Glutamatergic neuron (in vitro differentiated cells): ENCODE measurements at places on chromosomes 7 and 10. TPM values are rescaled to one million over a fixed set of nuclear protein-coding genes. Genes with fewer than 3 reads are reported as not detected.

The OGDHL gene
- 2.5 TPM for total RNA-seq

The IFIT1B gene
- total RNA-seq = not detected

The C7orf57 gene
- not detected for total RNA-seq

The MSMB gene
- not detected for total RNA-seq

The NEURL1 gene
- 3.1 TPM for total RNA-seq

The CALCR gene
- total RNA-seq = not detected

The CTAGE4 gene
- 0.17 TPM for total RNA-seq

The GATA3 gene
- total RNA-seq = 0.69 TPM

The CTAGE6 gene
- not detected for total RNA-seq

The TMEM229A gene
- total RNA-seq = not detected

The TMEM236 gene
- total RNA-seq = 0.07 TPM

The HTR7 gene
- 13.3 TPM for total RNA-seq

The GIMAP1 gene
- total RNA-seq = not detected

The CNPY1 gene
- total RNA-seq = not detected

The ANKRD1 gene
- total RNA-seq = not detected

The OR2A42 gene
- not detected for total RNA-seq

The ITGB8 gene
- total RNA-seq = 19.0 TPM

The OPN4 gene
- not detected for total RNA-seq

The KCNMA1 gene
- total RNA-seq = 3.2 TPM

The CRHR2 gene
- 2.4 TPM for total RNA-seq

The DEPP1 gene
- 13.6 TPM for total RNA-seq

The BAMBI gene
- total RNA-seq = 5.8 TPM

The TFEC gene
- not detected for total RNA-seq

The MALRD1 gene
- total RNA-seq = 0.27 TPM

The WIPF3 gene
- total RNA-seq = 0.37 TPM

The SERPINE1 gene
- total RNA-seq = not detected

The CLCN1 gene
- 0.56 TPM for total RNA-seq
